ENCODE measurements at places on chromosomes 5 and 9.
A peak's percentile ranks its signal among the peaks of the same experiment; 100 is the strongest.

- DNase-seq = no peak
Measured at GRCh38 chr5:98470747-98471146, 302.7 kb upstream of the RGMB start.

DNA sequence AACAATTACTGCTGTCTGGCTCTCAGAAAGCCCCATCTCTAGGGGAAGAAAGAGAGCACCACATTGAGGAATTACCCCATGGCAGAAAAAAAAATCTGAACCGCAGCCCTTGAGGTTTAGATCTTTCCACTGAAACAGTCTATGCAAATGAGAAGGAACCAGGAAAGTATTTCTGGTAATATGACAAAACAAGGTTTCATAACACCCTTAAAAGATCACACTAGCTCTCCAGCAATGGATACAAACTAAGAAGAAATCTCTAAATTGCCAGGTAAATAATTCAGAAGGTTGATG lies 427.1 kb downstream of the PRELID2 start:
- DNase-seq = no peak

DNA sequence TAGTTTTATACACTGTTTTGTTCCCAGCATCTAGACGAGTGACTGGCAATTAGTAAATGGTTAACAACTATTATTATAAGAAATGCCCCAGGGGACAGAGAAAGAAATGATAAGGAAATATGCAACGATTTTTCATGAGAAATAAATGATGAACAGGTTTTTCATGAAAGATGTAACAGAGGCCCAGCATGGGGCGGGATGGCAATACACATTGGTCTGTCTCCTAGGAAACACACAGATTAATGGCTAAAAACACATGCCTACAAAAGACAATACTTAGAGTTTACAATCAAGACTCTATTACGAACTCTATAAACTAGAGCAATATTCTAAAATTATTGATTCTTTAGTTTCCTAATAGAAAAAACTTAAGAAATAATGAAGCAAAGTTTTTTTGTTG lies 441.5 kb upstream of the CDH9 start:
- no peak for DNase-seq

DNA sequence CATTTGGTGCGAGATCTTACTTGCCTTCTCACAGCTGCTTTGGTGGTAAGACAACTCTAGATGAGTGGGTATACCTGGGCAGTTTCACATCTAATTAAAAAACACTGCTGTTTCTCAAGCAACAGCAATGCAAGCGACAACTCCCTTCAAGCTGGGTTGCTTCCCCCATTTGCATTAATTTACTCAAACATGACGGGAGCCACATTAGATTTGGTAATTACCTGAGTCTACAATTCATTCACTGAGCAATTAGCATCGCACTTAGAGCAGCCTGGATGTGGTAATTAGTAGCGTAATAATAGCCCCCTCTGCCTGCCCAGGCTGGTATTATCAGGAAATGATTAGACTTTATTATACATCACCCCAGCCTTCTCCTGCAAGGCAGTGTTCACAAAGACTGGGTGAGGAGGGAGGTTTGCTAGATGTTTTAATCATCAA lies 73.4 kb downstream of the FBXO38 start:
- no peak for DNase-seq

DNA sequence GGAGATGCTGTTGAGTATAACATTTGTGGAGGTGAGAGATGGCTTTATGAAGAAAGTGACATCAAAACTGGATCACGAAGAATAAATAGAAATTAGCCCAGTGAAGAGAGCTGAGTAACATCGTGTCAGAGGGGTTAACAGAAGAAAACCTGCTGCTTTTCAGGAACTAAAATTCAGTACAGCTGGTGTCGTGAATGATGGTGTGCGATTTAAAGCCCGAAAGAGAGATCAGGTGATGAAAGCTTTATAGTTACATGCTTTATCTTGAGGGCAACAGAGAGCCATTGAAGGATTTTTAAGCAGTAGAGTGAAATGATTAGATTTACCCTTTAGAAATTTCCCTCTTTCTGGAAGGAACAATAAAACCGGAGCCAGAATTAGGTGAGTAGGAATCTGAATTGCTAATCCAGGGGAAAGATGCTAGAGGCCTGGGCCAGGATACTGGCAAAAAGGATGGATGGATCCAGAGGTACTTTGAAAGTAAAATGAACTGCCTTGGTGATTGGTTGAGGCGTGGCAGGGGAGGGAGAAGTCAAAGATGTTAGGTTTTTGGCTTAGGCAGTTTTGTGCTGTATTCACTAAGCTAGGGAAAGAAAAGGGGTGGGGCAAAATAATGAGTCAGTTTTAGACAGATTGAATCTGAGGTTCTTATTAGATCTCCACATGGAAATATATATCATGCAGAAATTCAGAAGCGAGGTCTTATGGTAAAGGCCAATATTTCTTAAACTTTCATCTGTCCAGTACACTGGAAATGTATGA lies 3.4 kb downstream of the LRRC70 start:
- no peak for DNase-seq

- DNase-seq = peak; percentile 85
Measured at GRCh38 chr9:87678650-87679355, 47.1 kb upstream of the CTSL start.

DNA sequence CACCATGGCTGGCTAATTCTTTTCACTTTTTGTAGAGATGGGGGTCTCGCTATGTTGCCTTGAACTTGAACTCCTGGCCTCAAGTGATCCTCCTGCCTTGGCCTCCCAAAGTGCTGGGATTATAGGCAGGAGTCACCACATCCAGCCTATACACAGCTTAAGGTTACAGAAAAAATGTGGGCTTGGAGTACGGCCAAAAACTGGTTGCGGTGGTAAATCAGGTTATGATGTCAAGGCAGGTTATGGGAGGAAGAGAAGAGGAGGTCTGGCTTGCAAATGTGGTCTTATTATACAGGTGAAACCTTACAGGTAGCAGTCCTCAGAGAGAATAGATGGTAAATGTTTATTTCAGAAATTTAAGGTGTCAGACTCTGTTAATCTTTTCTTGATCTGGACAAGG lies 30.7 kb upstream of the SYK start:
- DNase-seq = no peak

Measured in endodermal cell (in vitro differentiated cells).